ENCODE measurements at places on chromosomes 1 and 21. TPM values are rescaled to one million over a fixed set of nuclear protein-coding genes. Genes with fewer than 3 reads are reported as not detected.

GRCh38 chr1:205263580-205264190 lies 35.9 kb downstream of the TMCC2 start:
- DNase-seq: no peak

DNA sequence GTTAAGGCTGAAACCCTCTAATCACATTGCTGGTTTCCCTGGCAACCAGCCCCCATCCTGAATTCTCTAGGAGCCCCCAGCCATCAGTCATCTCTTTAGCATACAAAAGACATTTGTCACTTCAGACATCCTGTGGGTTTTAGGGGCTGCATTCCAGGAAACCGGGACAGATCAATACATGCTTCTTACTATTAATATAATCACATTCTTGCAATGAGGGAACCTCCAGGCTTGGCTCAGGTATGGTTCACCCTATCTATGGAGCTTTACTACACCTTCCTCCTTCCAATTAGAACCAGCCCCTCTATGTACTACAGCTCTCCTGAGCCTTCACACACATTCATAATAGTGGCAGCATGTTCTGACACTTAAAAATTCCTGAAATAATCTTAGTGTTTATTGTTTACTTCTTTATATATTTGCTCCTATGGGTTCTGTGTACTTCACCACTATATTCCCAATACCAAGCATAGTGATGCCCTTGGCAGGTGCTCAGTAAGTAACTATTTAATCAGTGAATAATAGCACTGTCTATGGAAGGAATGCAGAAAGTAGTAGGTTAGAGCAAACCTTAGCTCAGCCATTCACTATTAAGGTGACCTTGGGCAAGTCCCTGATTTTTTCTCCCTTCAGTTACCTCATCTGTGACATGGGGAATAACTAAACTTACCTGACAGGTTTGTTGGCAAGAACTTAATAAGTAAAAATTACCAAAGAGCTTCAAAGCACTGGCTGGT lies 59.6 kb downstream of the ZNF678 start:
- DNase-seq: no peak

The PPIAL4G gene
- total RNA-seq: not detected

The SELP gene
- not detected for total RNA-seq

The SPRR5 gene
- not detected for total RNA-seq

GRCh38 chr1:99527078-99527477 lies 118.8 kb upstream of the PALMD start:
- no peak for DNase-seq

- no peak for DNase-seq
Observed at GRCh38 chr1:192709544-192709943, 73.6 kb downstream of the RGS13 start.

GRCh38 chr1:212928323-212929291 lies 21.7 kb upstream of the VASH2 start:
- peak; percentile 69 for DNase-seq

The LRP8 gene
- 78.6 TPM for total RNA-seq

The DENND2D gene
- 0.11 TPM for total RNA-seq

- no peak for DNase-seq
Observed at GRCh38 chr1:15341634-15342407, 67.9 kb upstream of the EFHD2 start.

DNA sequence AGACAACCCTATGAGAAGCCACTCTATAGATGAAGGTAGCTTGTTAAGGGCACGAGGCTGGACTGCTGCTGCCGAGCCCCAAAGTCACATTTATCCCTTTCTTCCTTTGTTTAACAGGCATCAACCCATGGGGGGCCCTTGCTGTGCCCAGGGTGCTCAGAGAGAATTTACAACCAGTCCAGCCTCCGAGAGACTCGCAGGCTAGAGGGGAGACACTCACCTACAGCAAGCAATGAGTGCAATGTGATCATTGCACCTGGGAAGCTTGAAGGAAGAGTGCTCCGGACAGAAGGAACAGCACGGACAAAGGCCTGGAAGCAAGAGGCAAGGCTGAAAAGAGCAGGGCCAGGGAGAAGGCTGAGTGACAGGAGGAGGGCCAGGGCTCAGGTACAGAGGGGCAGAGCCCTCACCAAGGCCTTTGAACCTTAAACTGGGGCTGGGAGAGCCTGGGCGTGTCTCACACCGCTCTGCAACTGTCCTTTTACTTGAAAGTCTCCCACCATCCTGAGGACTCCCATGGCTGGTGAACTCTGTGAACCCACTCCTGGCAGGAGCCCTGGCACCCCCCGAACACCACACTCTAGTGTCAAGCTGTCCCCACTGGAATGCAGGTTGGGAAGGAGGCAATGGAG lies 27.3 kb downstream of the DMRTB1 start:
- no peak for DNase-seq

The IL20 gene
- total RNA-seq: not detected

DNA sequence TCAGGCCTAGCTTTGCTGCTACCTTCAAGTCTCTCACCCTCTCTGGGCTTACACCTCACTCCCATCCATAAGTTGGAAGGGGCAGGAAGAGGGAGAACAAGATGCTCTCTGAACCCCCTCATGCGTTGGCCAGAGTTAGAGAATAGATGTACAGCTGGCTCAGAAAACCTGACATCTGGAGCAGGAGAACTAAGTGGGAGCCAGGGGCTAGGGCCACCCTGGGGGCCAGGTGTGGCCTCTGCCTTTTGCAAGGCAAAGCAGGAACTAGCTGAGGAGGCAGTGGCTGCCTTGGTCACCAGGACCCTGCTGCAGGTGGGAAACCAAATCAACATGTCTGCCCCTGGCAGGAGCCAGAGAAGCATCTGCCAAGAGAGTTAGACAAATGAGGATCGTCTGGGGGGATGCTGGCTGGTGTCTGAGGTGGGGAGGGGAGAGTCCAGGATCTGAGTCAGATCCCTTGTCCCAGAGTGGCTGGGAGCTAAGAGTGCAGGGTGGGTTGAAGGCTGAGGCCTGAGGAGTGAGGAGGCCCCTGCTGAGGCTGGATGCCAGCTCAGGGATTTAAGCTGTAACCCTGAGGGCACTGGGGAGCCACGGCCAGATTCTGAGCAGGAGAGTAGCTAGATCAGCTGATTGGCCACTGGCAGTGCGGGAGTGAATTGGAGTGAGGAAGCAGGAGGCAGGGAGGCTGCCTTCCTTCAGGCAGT lies 115.0 kb downstream of the EPHB2 start:
- DNase-seq: no peak

GRCh38 chr1:175969231-175969630 lies 225.8 kb upstream of the TNR start:
- no peak for DNase-seq

DNA sequence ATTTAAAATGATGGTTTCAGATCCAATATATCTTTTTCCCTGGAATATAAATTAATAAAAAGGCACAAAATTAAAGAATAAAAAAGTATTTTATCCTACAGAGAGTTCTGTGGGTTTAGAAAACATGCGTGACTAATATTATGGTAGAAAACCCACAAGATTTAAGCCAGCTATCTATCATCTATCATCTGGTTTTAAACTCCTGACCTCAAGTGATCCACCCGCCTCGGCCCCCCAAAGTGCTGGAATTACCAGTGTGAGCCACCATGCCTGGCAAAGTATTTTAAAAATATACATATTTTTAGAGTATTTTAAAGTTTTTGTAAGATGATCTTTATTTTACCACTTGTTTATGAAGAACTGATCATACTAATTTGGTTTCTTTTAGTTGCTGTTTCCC lies 79.5 kb downstream of the NRIP1 start:
- DNase-seq: no peak

DNA sequence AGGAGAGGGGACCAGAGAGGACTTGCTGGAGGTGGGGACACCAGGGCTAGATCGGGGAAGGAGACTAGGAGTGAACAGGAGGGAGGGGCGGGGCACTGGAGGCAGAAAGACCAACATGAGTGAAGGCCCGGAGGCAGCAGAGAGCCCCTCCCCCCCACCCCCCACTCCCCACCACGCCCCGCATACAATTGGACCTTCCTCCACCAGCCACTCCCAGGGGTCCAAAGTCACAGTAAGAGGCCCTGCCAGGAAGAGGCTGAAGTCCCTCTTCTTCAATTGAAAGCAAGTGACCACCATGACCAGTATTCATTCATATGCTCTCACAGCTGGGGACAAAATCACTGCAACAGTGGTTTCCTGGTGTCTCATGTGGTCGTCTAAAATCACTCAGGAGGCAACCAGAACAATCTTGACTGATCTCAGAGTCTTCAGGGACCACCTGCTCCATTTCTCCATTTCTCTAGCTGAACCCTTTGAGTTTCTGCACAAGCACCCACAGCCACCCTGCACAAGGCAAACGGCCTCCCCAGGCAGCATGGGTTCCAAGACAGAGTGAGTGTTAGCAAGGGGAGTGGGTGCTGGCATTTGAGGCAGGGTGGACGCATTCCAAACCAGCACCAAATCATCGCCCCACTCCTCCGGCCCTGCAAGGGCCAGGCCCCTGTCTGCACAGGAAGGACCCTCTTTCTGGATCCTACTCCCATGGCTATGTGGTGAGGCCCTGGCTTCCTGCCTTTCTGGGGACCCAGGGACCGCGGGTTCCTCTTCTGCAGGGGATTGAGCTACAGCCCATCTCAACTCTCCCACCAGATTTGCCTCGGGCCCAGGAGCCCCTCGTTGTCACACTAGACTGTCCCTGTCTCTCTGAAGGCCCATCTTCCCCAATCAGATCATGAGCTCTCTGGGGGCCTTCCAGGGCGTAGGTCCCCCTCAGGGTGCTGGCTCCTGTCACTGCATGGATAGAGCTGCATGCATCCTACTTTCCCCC lies 17.0 kb downstream of the LAPTM5 start:
- DNase-seq: no peak

- no peak for DNase-seq
Observed at GRCh38 chr1:178273707-178274410, 180.0 kb downstream of the RASAL2 start.

The APCS gene
- not detected for total RNA-seq

GRCh38 chr1:174534789-174535188 lies 87.0 kb downstream of the GPR52 start:
- no peak for DNase-seq

DNA sequence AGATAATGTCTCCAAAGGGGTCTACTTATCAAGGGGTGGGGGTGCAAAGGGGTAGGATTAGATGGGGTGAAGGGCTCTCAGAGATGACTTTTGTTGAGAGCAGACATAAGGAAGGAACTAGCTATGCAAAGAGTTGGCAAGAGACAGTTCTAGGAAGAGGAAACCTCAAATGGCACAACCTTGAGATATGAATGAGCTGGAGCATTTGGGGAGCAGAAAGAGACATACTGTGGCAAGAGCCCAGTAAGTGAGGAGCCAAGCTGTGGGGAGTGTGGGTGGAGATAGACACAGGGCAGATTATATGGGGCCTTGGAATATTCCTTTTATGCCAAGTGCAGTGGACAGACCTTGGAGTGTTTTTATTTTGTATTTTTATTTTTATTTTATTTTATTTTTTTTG lies 84.8 kb upstream of the BTG3 start:
- no peak for DNase-seq

DNA sequence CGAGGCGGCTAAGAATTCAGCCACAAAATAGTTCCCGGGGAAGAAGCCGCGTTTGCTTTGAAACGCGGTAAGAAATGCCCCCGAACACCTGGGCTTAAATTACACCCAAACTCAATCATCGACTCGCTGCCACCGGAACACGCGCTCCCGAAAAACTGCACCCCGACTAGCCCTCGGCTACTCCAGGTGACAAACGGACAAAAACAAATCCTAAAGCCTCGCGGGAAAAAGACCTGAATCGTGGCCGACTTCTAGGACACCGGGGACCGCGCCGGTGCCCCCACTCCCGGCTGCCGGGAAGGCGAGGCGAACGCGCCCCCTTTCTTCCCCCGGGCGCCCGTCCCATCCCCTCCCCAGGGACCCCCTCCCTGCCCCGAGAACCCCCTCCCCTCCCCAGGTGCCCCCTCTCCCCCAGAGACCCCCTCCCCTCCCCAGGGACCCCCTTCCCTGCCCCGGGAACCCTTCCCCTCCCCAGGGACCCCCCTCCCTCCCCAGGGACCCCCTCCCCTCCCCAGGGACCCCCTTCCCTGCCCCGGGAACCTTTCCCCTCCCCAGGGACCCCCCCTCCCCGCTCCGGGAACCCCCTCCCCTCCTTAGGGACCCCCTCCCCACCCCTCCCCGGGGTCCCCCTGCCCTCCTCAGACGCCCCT lies 628 bp downstream of the C1orf159 start:
- no peak for DNase-seq

The GBP5 gene
- not detected for total RNA-seq

- no peak for DNase-seq
Observed at GRCh38 chr21:37558676-37559211, 192.2 kb downstream of the DYRK1A start.

All from H9 (cell line).